ENCODE measurements at places on chromosomes 13 and 19. TPM values are rescaled to one million over a fixed set of nuclear protein-coding genes. Genes with fewer than 3 reads are reported as not detected.

DNA sequence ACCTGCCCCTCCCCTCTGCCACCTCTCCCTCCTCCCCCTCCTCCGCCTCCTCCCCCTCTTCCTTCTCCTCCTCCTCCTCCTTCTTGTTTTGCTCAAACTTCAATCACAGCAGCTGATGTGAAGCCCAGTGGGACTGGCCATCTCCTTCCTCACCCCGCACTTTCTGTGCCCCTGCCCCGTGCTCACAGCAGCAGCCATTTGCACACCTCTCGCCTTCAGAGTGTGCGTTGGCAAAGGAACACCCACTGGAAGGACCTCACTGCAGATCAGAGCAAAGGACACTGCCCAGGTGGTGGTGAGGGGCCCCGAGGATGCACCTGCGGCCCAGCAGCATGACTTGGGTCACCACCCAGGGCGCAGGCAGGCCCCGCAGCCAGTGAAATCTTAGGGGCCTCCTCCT lies 98.8 kb downstream of the SOX1 start:
- no peak for DNase-seq

- no peak for DNase-seq
These were observed 977 bp upstream of the IL17D start for GRCh38 chr13:20702530-20702914.

DNA sequence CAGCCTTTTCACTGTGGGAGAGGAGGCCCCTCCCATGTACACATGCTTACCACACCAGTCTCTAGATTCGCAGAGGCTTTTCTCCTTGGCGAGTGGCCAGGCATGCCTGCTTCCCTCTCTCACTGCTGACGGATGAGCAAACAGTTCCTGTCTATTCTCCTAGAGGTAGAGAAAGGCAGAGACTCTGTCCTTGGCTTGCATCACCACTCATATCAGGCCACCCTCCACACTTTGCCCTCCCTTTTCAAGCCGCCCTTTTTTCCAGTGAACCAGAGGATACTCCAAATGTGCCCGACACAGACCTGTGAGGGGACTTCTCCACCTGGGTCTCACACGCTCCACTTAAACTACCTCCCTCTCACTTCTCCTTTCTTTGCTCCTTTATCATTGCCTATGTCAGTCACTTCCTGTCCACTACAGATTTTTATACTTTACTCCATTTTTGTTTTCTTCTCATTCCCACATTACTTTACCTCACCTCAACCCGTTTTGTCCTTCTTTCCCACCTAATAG lies 284.6 kb downstream of the DNAJC15 start:
- no peak for DNase-seq

ANGPTL4 gene
- 0.64 TPM for total RNA-seq

- no peak for DNase-seq
These were observed 9.9 kb downstream of the TNFRSF19 start for GRCh38 chr13:23579896-23580683.

- no peak for DNase-seq
These were observed 284.9 kb downstream of the KLF12 start for GRCh38 chr13:73849292-73849691.

DNA sequence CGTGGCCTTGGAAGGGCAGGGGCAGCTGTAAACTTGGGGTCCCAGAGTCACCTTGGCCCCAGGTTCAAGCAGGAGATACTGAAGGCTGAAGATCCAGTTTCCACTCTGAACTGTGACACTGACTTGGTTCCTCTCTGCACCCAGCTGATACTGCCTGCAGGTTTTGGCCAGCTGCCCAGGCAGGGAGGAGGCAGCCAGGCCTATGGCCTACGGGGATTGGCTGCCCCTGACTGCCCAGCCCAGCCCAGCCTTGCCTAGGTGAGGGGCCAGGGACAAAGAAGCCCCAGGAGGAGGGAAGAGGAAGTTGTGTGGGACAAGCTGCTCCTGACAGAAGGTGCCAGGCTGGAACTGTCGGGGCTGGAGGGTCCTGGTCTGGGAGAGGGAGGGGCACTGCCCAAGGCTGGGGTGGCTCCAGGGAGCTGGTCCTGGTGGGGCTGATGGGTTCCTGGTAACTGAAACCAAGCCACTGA lies 51.7 kb upstream of the CYP4F8 start:
- DNase-seq, result no peak

DNA sequence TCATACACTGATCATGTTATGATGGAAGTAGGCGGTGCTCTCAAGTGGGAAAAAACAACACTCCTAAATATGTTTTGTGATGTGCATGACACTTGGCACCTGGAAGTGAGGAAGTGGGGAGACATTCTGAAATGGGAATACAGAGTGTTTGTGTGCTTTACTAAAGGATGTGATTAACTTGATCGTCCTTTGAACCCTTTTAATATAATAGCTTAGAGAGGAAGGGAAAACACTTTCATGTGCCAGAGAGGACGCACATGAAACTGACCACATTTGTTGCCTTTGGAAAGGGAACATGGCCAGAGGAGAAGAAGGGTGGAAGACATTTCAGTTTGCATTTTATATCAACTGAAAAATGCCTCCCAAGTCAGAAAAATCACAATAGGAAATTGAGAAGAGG lies 31.4 kb downstream of the SMAD9 start:
- no peak for DNase-seq

- DNase-seq, result no peak
These were observed 9.8 kb upstream of the USPL1 start for GRCh38 chr13:30607908-30608307.

- no peak for DNase-seq
These were observed 1.7 kb downstream of the ZNF160 start for GRCh38 chr19:53101518-53101917.

ACP5 gene
- 35.0 TPM for total RNA-seq

- no peak for DNase-seq
These were observed 29.8 kb upstream of the ASF1B start for GRCh38 chr19:14165990-14166830.

DNA sequence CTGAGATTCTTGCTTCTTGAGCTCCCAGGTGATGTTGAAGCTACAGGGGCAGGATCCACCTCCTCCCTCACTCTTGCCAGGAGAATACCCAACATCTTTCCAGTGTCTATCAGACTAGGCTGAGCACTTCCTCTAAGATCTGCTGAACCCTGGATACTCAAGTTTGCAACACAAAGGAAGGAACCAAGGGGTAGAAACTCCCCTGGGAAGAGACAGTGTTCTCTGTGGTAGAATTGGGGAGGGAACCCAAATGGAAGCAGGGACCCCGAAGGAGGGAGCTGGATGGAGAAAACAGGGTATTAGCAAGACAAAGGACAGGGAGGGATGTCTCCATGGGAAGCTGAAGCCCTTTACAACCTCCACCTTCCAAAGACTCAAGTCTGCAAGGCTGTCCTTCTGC lies 117.6 kb downstream of the DNAJC15 start:
- DNase-seq, result no peak

Data from activated naive CD8-positive, alpha-beta T cell treated with anti-CD3 and anti-CD28 coated beads, Interleukin-2, amount 10 ng/mL, durations not matched to agents 7 days and 5 days (primary cell).